Lung microvascular endothelial cell (primary cell): ENCODE measurements at places on chromosomes 3 and 15. TPM values are rescaled to one million over a fixed set of nuclear protein-coding genes. Genes with fewer than 3 reads are reported as not detected.

GRCh38 chr3:64354221-64354620 is 129.0 kb upstream of the PRICKLE2 start:
- no peak for DNase-seq

- no peak for DNase-seq
Observed at GRCh38 chr15:90425726-90426346, 37.8 kb downstream of the IQGAP1 start.

DNA sequence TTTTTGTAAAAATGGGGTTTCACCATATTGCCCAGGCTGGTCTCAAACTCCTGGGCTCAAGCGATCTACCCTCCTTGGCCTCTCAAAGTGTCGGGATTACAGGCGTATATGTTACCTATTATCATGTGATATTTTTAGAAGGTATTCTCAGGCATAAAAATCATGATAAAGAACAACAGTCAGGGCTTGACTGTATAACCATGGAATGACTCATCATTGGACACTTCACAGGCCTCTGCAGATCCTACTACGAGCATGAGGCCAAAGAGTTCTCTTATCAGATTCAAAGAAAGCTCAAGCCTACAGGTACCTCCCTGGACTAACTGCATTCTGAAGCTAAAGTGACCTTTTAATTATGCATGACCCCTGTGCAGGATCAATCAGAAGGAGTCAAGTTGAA is 91.7 kb upstream of the PRICKLE2 start:
- DNase-seq: no peak

The PLCL2 gene
- total RNA-seq: 9.2 and 9.9 TPM in 2 replicates

The LRRC31 gene
- total RNA-seq: not detected in 2 replicates

The ESYT3 gene
- not detected in 2 replicates for total RNA-seq

- peak; percentile 76 for DNase-seq
Observed at GRCh38 chr3:98695796-98696195, 67.3 kb upstream of the ST3GAL6 start.

GRCh38 chr3:183230826-183231225 is 22.2 kb upstream of the B3GNT5 start:
- DNase-seq: no peak

DNA sequence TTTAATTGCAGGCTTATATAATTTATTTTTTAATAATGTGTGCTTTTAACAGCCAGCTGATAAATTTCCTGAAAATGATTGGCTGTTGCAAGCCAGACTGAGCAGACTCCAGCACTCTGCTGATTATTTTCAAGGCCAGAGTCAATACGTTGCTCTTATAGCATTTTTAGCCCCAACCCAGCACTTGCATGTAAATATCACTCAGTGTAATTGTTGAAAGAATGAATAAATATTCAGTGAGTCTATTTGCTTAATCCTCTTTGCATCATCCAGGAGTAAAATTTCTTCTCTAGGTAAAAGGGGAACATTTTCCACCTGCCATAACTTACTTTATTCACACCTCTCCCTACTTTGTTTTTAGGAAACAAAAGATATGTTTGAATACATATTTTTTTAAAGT is 2.9 kb downstream of the GABRR3 start:
- no peak for DNase-seq

DNA sequence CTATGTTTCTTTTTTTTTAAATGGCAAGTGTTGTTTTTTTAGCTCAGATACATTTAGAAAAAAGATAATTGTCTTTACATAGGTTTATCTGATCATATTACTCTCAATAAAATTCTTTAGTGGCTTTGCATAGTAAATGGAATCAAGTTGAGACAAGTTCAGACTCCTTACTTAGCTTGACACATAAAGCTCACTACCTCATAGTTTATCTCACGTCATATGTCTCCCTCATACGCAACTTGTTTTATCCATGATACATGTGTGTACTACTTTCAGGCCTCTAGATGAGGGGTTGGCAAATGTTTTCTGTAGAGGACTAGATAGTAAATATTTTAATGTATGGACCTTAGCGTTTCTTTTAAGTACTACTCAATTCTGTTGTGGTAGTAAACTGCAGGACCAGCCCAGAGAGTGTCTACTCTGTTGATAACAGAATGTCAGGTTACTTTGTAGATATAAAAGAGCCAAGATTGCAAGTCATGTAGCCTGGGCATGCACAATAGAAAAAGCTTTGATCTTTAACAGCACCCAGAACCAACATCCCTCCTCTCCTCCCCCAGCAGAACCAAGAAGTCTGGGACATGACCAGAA is 28.2 kb upstream of the MGA start:
- no peak for DNase-seq

GRCh38 chr15:41347236-41347635 is 14.6 kb downstream of the NUSAP1 start:
- peak; percentile 79 for DNase-seq

- no peak for DNase-seq
Observed at GRCh38 chr3:59043391-59043790, 6.4 kb downstream of the CFAP20DC start.
